ENCODE measurements at places on chromosomes 7 and 10. TPM values are rescaled to one million over a fixed set of nuclear protein-coding genes. Genes with fewer than 3 reads are reported as not detected.

Gene MCM10
- 1.4 TPM for total RNA-seq

- no peaks in the 10 kb centered on the region for H3K27me3 ChIP-seq
- no peaks in the 10 kb centered on the region for H3K36me3 ChIP-seq
- H3K4me1 ChIP-seq, result peaks cover 19% of the 10 kb centered on the region
- H3K27ac ChIP-seq, result no peak overlapping the region
These were observed 52.3 kb downstream of the TPST1 start for GRCh38 chr7:66257481-66257880.

Gene TRPV5
- total RNA-seq, result not detected

Gene NKX1-2
- total RNA-seq, result not detected

GRCh38 chr10:91082447-91082846 is 138.0 kb upstream of the PCGF5 start:
- no peak for DNase-seq
- no peak overlapping the region for H3K4me3 ChIP-seq
- H3K36me3 ChIP-seq, result no peaks in the 10 kb centered on the region
- H3K27me3 ChIP-seq, result no peaks in the 10 kb centered on the region
- H3K4me1 ChIP-seq, result peaks cover 6% of the 10 kb centered on the region

DNA sequence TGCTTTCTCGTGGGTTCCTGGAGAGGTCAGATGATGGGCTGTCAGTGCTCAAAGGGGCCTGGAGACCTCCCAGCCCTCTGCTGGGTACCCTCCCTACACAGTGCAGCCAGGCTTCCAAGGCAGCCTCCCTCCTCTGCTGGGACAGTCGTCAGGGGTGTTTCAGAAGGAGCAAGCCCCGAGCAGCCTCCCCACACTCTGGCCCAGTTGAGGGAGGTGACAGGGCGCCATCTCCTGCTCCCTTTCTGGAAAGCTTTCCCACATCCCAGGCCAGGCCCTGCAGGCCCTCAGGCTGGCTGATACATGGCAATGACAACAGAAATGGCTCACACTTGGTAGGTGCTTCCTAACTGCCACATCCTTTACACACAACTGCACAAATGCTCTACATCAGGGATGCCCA is 32.1 kb downstream of the KCNMA1 start:
- H3K4me1 ChIP-seq, result no peaks in the 10 kb centered on the region
- H3K36me3 ChIP-seq, result no peaks in the 10 kb centered on the region
- no peak for DNase-seq
- no peaks in the 10 kb centered on the region for H3K27me3 ChIP-seq

Gene ACSM6
- not detected for total RNA-seq

Gene VSTM4
- total RNA-seq, result 42.9 TPM

DNA sequence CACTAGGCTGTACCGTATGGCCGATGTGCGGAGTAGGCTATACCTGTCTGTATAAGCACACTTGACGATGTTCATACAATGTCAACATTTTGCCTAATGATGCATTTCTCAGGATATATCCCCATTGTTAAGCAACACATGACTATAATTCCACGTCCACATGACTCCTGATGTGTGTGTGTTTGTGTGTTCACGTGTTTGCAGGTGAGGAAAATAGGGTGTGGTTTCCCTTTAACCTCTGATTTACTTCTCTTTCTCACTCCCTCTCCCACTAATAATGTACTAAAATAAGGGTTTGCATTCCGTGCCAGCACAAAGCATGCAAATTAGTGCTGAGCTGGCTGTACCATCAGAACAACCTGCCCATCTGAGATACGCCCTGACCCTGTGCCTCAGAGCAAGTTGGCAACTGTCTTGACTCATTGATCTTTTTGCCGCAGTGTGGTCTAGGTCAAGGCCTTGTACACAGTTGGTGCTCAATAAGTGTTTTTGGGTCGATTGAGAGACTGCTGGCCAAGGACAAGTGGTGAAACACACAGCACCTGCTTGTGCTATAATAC is 64.6 kb upstream of the DOCK1 start:
- H3K4me3 ChIP-seq, result no peak overlapping the region
- no peaks in the 10 kb centered on the region for H3K36me3 ChIP-seq
- H3K27me3 ChIP-seq, result no peaks in the 10 kb centered on the region
- H3K27ac ChIP-seq, result no peak overlapping the region
- H3K4me1 ChIP-seq, result peaks cover 8% of the 10 kb centered on the region

GRCh38 chr10:87053111-87053510 is 33.0 kb downstream of the FAM25A start:
- H3K36me3 ChIP-seq, result peaks cover 51% of the 10 kb centered on the region
- H3K27me3 ChIP-seq, result no peaks in the 10 kb centered on the region
- DNase-seq, result no peak
- H3K4me3 ChIP-seq, result no peak overlapping the region

- H3K27me3 ChIP-seq, result no peaks in the 10 kb centered on the region
- peaks cover 8% of the 10 kb centered on the region for H3K4me1 ChIP-seq
- H3K36me3 ChIP-seq, result no peaks in the 10 kb centered on the region
- no peak for DNase-seq
- H3K4me3 ChIP-seq, result no peak overlapping the region
These were observed 12.2 kb upstream of the PWWP2B start for GRCh38 chr10:132384618-132385388.

DNA sequence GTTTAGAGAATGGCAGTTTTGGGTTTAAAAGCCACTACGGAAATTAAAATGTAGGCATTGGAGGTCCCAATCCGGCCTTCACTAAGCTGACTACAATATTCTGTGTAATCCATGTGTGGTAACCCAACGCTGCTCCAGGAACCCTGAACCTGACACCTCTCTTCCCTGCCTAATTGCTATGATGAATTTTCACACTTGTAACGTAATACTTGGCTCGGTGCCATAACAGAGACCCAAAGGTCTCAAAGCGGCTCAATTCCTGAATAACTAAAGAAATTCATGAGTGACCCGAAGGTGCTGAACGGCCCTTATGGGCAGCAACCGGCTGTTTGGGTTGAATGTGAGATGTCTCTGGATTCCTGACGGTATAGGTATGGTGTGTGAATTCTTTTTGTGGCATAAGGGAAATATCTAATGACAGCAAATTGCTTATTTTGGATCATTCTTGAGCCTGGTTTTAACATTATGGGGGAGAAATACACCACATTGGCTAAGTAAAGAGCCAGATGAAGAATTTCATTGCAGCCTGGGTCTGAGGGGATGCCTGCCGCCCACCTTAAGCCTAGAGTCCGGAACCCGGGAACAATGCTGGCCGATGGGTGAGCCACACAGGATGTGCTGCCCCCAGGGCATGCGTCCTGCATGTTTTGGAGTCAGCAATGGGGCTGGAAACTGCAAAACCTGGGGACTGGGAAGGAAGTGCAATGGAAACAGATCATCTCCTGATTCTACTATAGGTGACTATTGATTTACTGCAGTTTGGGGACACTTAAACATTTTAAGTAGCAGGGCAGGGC is 69.7 kb upstream of the FZD8 start:
- no peak overlapping the region for H3K27ac ChIP-seq
- H3K4me1 ChIP-seq, result no peaks in the 10 kb centered on the region
- H3K27me3 ChIP-seq, result no peaks in the 10 kb centered on the region
- no peak overlapping the region for H3K4me3 ChIP-seq
- DNase-seq, result no peak

GRCh38 chr7:128194533-128195282 is 46.4 kb upstream of the LEP start:
- H3K4me3 ChIP-seq, result no peak overlapping the region
- H3K4me1 ChIP-seq, result no peaks in the 10 kb centered on the region
- no peak overlapping the region for H3K27ac ChIP-seq
- no peaks in the 10 kb centered on the region for H3K36me3 ChIP-seq

GRCh38 chr10:23445591-23445990 is 6.7 kb downstream of the OTUD1 start:
- DNase-seq, result no peak
- H3K4me3 ChIP-seq, result no peak overlapping the region
- H3K27ac ChIP-seq, result no peak overlapping the region
- peaks cover 27% of the 10 kb centered on the region for H3K4me1 ChIP-seq

DNA sequence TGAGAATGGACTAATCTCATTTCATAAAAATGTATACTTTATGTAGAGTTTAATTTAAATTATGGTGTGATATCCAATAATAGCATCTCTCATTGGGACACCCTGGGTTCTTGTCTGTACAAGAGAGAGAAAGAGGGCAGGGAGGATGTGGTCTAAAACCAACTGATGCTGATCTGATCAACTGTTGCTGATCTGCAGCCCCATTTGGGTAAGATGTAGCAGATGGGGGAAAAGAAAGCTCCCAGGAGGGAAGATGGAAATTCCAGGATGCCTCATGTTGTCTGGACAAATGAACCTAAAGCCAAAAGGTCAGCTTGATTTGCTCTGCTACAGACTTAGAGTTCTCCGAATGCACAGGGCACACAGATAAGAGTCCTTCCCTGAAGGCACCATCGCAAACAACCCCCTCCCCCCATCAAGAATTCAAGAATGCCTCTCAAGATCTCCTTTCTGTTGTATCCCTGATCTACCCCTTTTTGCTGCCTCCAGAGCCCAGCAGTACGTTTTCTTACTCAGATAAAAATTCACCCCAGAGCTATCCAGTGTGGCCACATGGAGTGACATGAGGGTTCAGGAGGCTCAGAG is 171.4 kb upstream of the INHBA start:
- no peaks in the 10 kb centered on the region for H3K27me3 ChIP-seq
- no peak overlapping the region for H3K27ac ChIP-seq
- H3K36me3 ChIP-seq, result no peaks in the 10 kb centered on the region

- H3K4me3 ChIP-seq, result no peak overlapping the region
- no peak overlapping the region for H3K27ac ChIP-seq
- no peaks in the 10 kb centered on the region for H3K36me3 ChIP-seq
- DNase-seq, result no peak
These were observed 6.8 kb upstream of the CDH23 start for GRCh38 chr10:71389768-71390460.

DNA sequence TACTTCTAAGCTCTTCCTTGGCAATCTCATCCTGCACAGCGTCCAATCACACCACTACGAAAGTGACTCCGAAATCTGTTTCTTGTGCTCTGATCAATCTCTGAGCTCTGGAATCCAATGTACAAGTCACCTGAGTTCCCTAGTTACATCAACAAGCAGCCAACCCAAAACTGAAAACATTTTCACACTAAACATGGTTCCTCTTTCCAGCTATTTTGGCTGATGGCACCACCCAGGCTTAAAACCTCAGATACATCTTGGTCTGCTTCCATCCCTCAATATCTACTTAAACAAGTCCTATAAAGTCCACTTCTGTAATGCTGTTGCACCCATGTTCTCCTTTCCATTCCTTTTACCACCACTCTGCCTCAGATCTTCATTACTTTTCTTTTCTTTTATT is 3.6 kb downstream of the BLOC1S2 start:
- peaks cover 18% of the 10 kb centered on the region for H3K4me1 ChIP-seq
- no peak overlapping the region for H3K27ac ChIP-seq
- peaks cover 17% of the 10 kb centered on the region for H3K36me3 ChIP-seq

DNA sequence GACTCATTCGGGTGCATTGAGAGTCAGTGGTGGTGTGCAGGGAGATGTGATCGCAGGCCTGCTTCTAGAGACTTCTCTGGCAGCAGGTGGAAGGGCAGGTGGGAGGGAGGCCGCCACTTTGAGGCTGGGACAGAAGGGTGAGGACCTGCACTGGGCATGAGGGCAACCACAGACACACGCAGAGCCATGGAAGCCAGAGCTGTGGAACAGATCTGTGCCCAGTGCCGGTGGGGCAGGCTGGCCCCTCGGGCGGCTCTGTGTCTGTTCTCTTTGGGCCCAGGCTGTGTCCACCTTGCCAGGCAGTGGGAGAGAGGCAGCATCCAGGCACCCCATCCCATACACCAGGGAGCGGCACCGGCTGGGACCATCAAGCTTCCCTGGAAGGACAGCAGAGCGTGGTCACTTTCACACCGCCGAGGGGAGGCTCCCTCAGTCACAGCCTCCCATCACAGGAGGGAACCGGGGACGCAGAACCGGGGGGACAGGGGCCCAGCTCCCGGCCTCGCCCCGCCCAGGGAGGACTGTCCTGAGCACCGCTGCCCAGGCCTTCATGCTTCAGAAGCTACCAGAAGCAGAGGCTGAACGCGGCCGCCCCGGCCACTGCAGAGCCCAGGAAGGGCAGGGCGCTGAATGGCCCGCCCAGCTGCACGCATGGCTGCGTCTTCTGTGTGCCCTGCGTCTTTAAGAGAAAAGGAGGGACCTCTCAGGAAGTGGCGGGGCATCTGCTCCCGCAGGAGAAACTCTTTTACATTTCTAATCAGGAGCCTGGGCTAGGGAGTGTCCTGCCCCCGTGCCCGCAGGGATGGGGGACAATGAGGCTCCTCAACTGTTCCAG is 32.1 kb downstream of the EN2 start:
- H3K36me3 ChIP-seq, result no peaks in the 10 kb centered on the region
- DNase-seq, result peak; percentile 25
- H3K27ac ChIP-seq, result no peak overlapping the region
- no peak overlapping the region for H3K4me3 ChIP-seq
- peaks cover 13% of the 10 kb centered on the region for H3K4me1 ChIP-seq

Gene TAS2R41
- total RNA-seq, result not detected

- H3K27me3 ChIP-seq, result no peaks in the 10 kb centered on the region
- H3K36me3 ChIP-seq, result no peaks in the 10 kb centered on the region
- no peak for DNase-seq
- no peak overlapping the region for H3K4me3 ChIP-seq
- H3K4me1 ChIP-seq, result peaks cover 11% of the 10 kb centered on the region
- no peak overlapping the region for H3K27ac ChIP-seq
These were observed 124.3 kb upstream of the CACNA2D1 start for GRCh38 chr7:82567841-82568240.

Gene CYTH3
- 60.8 TPM for total RNA-seq

DNA sequence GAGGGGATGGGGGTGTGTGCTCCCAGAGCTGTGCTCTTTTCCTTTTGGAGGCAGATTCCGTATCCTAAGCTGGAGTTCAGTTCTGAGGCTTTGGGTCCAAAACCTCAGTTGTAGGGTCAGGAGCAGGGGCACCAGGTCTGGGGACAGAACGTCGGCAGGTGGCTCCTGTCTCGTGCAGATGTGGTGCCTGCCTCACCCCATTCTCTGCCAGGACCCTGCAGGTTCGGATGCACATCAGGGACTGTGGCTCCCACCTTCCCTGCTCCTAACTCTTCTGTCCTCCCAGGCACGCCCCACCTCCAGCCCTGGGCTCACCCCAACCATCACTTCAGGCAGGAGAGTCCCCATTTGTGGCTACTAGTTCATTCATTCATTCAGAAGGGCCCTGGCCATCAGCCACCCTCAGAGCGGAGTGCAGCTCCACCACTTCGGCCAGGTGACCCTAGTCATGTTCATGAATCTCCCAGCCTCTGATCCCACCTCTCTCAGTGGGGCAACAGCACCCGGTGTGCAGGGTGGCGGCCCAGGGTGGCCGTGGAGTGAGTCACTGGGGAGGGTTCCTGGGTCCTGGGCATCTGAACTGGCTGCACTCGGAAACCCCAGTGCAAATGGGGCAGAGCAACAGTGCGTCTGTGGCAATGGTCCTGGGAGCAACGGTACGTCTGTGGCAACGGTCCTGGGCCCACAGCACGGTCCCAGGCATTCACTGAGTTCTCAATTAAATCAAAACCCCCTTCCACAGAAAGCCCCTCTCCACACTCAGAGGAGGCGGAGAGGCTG is 100.8 kb upstream of the FAM20C start:
- H3K36me3 ChIP-seq, result no peaks in the 10 kb centered on the region
- peaks cover 15% of the 10 kb centered on the region for H3K4me1 ChIP-seq
- no peak for DNase-seq
- no peaks in the 10 kb centered on the region for H3K27me3 ChIP-seq

Measured in thyroid gland (tissue), 4 donors.